ENCODE measurements at places on chromosomes 13 and 19.

DNA sequence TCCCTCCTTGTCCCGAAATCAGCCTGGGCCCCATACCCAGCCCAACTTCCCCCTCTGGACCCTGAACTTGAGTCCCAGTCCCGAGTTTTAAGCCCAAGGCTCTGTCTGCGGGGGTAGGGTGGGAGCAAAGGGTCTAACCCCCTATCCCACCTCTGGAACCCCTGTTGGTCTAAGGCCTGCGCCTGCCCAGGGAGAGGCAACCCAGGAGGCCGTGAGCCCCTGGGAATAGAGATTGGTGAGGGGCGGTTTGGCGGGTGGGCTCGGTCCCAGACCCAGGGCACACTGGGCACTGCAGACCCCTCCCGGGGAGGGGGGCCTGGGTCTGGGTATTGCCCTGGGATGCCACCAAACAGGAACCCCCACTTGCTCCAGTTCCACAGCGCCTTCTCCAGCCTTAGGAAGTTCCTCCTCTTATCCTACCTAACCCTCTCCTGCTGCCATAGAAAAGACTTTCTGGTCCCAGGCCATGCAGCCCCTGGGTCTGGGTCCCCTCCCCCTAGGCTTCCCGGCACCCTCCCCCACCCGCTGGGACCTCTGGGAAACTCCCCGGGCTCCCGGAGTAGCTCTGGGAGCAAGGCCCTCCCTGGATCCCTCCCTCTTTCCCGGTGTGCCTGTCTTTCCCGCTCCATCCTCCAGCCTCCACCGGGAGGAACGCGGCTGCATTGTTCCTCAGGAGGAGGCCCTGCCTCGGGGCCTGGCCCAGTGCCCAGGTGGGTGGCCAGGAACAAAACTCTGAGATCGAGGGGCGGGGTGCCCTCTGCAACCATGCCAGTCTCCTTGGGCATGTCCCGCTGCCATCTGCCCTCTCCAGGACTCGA lies 33.6 kb upstream of the NANOS3 start:
- no peak for DNase-seq

DNA sequence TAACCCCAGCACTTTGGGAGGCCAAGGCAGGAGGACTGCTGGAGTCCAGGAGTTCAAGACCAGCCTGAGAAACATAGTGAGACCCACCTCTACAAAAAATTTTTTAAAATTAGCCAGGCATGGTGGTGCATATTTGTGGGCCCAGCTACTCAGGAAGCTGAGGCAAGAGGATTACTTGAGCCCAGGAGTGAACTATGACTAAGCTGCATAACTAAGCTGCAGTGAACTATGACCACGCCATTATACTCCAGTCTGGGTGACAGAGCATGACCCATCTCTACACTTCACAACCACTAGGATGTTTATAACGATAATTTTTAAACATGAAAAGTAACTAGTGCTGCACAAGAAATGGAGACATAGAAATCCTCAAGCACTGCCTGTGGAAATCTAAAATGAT lies 352.7 kb upstream of the SGCG start:
- no peak for DNase-seq

- no peak for DNase-seq
These were observed 528.7 kb downstream of the RFC3 start for GRCh38 chr13:34346626-34347025.

GRCh38 chr13:108003626-108004025 lies 211.7 kb downstream of the LIG4 start:
- DNase-seq = no peak

- DNase-seq = no peak
These were observed 383.7 kb upstream of the ZNF507 start for GRCh38 chr19:31961667-31962066.

- DNase-seq = no peak
These were observed 213.1 kb downstream of the DCLK1 start for GRCh38 chr13:35917942-35918645.

DNA sequence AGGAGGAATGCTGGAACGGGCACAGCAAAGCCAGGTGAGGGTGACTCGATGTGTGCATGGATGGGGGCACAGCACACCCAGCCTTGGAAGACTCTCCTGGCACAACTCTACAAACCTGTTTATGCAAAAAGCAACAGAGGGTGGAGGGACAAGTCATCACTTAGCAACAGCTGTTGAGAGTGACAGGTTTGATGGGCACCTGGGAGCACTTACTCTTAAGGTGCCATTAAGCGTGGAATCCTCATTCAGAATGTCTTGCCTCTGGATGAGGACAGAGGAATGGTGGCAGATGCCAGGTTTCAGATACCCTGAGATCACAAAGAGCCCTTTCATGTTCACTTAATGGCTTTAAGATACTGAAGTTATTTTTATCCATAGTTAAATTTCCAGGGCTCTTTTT lies 97.0 kb downstream of the DCT start:
- DNase-seq = peak; percentile 90

- DNase-seq = no peak
These were observed 10.2 kb upstream of the CARM1 start for GRCh38 chr19:10861103-10861651.

GRCh38 chr13:96053003-96053703 lies at the start of gene UGGT2:
TSS of gene UGGT2 (minus strand) at chr13:96053401. CDS start at chr13:96053312, 89 bp downstream.
- DNase-seq = peak; percentile 58

- no peak for DNase-seq
These were observed 21.6 kb downstream of the SPATA13 start for GRCh38 chr13:24181991-24182702.

GRCh38 chr13:31045286-31046081 lies 113.0 kb downstream of the TEX26 start:
- no peak for DNase-seq

- DNase-seq = no peak
These were observed 85.2 kb upstream of the FAM216B start for GRCh38 chr13:42696191-42696590.

DNA sequence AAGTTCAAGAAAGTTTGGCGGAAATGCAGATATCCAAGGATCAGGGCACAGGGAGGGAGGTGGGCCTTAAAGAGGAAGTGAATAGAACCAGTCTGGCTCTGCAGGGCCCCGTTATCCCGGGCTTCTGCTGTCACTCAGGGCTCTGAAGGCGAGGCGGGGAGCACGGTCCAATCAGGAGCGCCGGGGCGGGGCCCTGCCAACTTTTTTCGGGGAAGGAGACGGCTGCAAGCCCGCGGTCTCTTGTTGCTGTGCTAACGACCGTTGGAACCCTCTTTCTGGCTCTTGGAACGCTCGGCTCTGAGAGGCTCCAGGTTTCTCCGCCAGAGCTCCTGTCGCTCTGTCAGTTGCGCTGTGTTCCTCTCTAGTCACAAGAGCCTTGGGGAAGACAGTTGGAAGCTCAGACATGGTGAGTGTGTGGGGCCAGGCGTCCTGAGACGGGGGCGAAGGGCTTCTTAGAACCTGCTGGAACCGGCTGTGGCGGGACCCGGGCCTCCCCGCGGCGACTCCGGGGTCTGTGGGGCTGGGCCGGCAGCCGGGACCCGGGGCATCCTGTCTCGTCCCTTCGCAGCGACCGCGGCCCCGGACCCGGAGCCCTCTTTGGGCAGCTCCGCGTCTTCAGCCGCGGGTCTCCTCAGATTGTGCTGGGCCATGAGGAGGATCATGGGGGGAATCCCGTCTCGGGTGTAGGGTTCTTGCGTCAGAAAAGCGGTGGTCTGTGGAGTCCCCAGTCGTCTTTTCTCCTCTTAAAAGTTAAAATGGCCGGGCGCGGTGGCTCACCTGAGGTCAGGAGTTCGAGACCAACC lies 27.7 kb downstream of the ZNF844 start:
- no peak for DNase-seq

DNA sequence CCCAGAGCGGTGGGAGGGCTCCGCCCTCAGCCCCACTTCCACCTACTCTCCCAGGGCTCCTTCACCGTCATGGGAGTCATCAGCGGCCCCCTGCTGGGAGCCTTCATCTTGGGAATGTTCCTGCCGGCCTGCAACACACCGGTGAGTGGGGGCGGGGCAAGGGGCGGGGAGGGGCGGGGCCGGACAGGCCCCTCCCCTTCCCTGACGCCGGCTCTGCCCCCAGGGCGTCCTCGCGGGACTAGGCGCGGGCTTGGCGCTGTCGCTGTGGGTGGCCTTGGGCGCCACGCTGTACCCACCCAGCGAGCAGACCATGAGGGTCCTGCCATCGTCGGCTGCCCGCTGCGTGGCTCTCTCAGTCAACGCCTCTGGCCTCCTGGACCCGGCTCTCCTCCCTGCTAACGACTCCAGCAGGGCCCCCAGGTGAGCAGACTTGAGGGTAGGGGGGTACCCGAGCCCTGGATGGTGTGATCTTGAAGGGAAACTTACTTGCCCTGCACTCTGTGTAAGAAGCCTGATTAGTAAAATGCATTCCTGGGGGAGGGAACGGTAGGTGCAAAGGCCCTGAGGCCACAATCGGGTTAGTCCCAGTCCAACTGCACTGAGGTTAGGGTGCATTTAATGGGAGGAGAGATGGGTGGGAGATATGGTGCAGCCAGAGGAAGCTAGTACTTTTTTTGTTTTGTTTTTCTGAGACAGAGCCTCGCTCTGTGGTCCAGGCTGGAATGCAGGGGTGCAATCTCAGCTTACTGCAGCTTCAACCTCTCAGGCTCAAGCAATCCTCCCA lies 12.1 kb downstream of the SLC5A5 start:
- DNase-seq = no peak

DNA sequence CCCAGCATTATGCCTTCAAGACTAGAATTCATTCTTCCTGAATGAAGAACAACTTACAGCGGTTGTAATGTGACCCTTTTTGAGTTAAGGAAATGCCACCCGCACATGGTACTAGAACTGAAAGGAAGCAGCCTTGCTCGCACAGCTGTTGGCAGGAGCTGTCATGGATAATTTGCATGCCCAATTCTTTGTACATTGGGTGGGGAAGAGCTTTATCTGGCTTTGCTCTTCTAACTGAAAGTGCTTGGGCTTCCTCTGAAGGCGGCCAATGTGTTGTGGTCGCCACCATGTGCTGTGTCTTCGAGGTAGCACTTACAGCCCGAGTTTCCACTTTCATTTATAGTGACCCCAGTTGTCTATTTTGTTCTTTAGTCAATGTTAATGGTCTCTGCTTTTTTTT lies 3.4 kb downstream of the CCNE1 start:
- no peak for DNase-seq

GRCh38 chr19:19021115-19021514 lies 12.2 kb downstream of the SUGP2 start:
- DNase-seq = no peak

All from NCI-H187 treated with DMSO at 0.1 percent for 48 hours (cell line).